T47D (cell line): ENCODE measurements at places on chromosomes 5 and 9.

DNA sequence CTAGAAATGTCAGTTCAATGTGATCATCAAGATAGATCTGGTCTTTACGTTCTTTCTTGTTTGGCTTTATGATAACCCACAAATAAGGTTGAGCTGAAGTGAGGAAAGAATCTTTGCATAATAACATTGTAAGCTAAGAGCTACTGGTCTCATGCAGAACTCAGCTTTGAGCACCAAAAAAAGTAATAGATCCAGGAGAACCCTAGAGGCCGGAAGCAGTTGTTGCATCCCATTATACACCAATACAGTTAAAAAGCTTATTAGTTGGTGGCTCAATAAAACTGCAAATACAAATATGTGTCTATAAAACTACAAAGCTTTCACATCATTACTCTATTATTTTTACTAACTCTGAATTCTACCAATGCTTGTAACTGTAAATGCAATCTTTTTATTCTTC is 85.5 kb upstream of the NUDT12 start:
- DNase-seq: no peak

- DNase-seq: no peak
Observed at GRCh38 chr5:78243639-78244038, 50.9 kb downstream of the AP3B1 start.

DNA sequence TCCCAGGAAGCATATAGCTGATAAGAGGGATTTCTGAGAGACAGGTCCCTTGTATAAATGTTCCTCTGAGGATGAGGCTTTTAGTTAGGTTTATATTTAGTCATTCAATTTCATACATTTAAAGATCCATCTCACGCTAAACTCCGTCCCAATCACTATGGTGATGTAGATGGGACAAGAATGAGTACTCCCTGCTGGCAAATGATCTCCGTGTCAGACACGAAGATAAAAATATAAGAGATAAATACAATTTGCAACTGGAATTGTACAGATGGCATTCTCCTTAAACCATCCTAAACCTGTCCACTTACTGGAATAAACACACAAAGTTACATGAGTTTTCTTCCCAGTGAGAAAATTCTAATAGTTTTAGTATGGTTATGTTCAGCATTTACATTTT is 233.0 kb downstream of the PRR16 start:
- DNase-seq: no peak

DNA sequence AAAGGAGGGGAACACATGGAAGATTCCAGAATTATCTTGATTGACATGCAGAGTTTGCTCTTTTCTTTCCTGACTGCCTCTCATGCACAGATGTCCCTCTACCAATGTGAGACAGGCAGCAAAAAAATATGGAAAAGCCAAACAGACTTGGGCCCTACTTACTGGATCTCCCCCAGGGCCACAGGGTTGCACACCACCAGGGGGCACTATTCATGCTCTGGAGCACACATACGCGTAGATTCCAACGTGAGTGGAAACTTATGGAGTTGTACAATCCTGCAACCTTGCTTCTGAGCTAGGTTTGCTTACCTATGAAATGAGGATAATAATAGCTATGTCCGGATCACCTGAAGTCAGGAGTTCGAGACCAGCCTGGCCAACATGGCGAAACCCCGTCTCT is 319.5 kb downstream of the ARHGEF28 start:
- DNase-seq: no peak

GRCh38 chr5:61477788-61478187 is 145.7 kb downstream of the ZSWIM6 start:
- no peak for DNase-seq
